HFF-Myc (cell line): ENCODE measurements at places on chromosomes 13 and 19.

GRCh38 chr13:25207291-25207810 lies 35.3 kb upstream of the AMER2 start:
- no peak for DNase-seq

GRCh38 chr13:111168107-111168506 lies 53.0 kb downstream of the ARHGEF7 start:
- no peak for DNase-seq

DNA sequence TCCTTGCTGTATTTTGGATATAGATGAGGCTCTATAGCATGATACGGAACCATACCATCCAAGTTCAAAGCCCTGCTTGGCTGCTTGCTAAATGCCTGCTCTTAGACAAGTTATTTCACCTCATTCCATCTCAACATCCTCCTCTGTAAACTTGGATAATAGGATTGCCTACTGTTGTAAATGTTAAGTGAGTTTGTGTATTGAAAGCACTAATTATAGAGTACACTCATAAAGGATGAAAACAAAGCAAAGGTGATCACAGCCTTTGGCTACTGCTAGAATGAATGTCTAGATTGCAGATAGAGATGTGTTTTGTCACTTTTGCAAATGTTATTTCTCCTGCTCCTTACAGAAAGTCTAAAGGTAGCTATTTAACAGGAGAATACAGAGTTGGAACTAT lies 34.3 kb upstream of the STARD13 start:
- DNase-seq, result no peak

- DNase-seq, result no peak
These were observed 1314.5 kb upstream of the MIR17HG start for GRCh38 chr13:90032841-90033493.

DNA sequence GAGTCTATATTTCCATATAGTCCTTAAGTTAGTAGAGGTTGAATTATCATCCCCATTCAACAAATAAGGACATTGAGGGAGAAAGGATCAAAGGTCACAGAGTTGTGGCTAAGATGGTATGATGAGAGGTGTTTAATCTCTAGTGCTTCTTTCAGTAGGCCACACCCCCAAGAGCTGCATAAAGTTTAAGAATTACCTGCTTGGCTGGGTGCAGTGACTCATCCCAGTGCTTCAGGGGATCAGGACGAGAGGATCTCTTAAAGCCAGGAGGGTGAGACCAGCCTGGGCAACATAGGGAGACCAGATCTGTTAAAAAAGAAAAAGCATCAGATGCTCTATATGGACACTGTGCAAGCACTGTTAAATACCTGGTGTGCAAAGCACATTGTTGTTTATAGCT lies 560.0 kb upstream of the KLHL1 start:
- DNase-seq, result no peak

- DNase-seq, result no peak
These were observed 497.8 kb downstream of the UQCRFS1 start for GRCh38 chr19:28715157-28715556.
